ENCODE measurements at places on chromosomes 5 and 9. TPM values are rescaled to one million over a fixed set of nuclear protein-coding genes. Genes with fewer than 3 reads are reported as not detected.

The UHRF2 gene
- 28.5 TPM for total RNA-seq

The ORM2 gene
- not detected for total RNA-seq

The WNK2 gene
- total RNA-seq = 279 TPM

The GRXCR2 gene
- not detected for total RNA-seq

The ROPN1L gene
- total RNA-seq = not detected

The ASPN gene
- total RNA-seq = 0.46 TPM

The RNF208 gene
- total RNA-seq = 9.7 TPM

The CDX1 gene
- total RNA-seq = 423 TPM

The PCDHAC1 gene
- 0.15 TPM for total RNA-seq

The LHX2 gene
- total RNA-seq = not detected

The PCDHGB1 gene
- 0.79 TPM for total RNA-seq

The ARSI gene
- 0.27 TPM for total RNA-seq

The TCOF1 gene
- total RNA-seq = 14.6 TPM

The URM1 gene
- total RNA-seq = 50.9 TPM

The DPM2 gene
- 28.6 TPM for total RNA-seq

The CDC20B gene
- total RNA-seq = not detected

The CD14 gene
- 35.5 TPM for total RNA-seq

The PDCD1LG2 gene
- 1.1 TPM for total RNA-seq

The C6 gene
- 1.0 TPM for total RNA-seq

The KIF12 gene
- total RNA-seq = 27.9 TPM

The SHISAL2B gene
- total RNA-seq = not detected

The C5orf58 gene
- total RNA-seq = not detected

The ADAMTSL1 gene
- 13.5 TPM for total RNA-seq

The SLC6A18 gene
- not detected for total RNA-seq

The PCDHGA10 gene
- 2.8 TPM for total RNA-seq

The CDH12 gene
- total RNA-seq = not detected

The AK1 gene
- 141 TPM for total RNA-seq

The IER5L gene
- total RNA-seq = 8.8 TPM

The NR6A1 gene
- total RNA-seq = 4.6 TPM

The FOXE1 gene
- 0.08 TPM for total RNA-seq

The ADRB2 gene
- total RNA-seq = 1.4 TPM

The FBP2 gene
- not detected for total RNA-seq

The TAF11L5 gene
- not detected for total RNA-seq

The OLFML2A gene
- total RNA-seq = 12.7 TPM

The DYNC2I2 gene
- 34.8 TPM for total RNA-seq

The TMEM252 gene
- total RNA-seq = not detected

The CNTNAP3 gene
- total RNA-seq = 2.3 TPM

The FOXD4L5 gene
- total RNA-seq = 0.31 TPM

The SYNPO gene
- 43.6 TPM for total RNA-seq

The SPINK6 gene
- total RNA-seq = not detected

The ANXA1 gene
- total RNA-seq = 21.8 TPM

The PARP8 gene
- total RNA-seq = 7.1 TPM

The ZBTB34 gene
- total RNA-seq = 6.6 TPM

The DNAI1 gene
- not detected for total RNA-seq

The DNAH5 gene
- total RNA-seq = 0.47 TPM

The RANBP3L gene
- not detected for total RNA-seq

The DBH gene
- total RNA-seq = not detected

The BARHL1 gene
- not detected for total RNA-seq

All from left colon (tissue), 2 donors.